Transverse colon (tissue), 4 donors: ENCODE measurements at places on chromosomes 5 and 9. TPM values are rescaled to one million over a fixed set of nuclear protein-coding genes. Genes with fewer than 3 reads are reported as not detected.

The PCDHB13 gene
- 2.6 TPM for total RNA-seq

The FCN2 gene
- total RNA-seq: not detected

The CDKN2AIPNL gene
- total RNA-seq: 3.2 TPM

GRCh38 chr5:114223866-114224265 lies 138.0 kb upstream of the KCNN2 start:
- no peak for DNase-seq

GRCh38 chr9:16221366-16221765 lies 649.1 kb downstream of the BNC2 start:
- DNase-seq: no peak

DNA sequence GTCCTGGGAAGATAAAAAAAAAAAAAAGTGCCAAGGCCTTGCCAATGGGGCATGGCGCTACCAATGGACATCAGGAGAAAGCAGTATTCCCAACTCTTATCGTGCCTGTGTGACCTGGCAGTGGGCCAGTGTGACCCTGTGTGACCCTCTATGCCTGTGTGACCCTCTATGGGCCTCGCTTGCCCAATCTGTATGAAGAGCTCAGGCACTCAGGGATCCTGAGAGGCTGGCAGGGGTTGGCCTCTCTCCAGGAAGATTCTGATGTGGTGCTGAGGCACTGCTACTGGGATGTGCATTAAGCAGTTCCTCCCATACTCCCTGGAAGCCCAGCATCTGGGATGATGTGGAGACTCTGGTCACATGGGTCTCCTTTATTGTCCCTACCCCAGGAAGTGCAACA lies 179.2 kb downstream of the MACROH2A1 start:
- DNase-seq: no peak

GRCh38 chr5:180070756-180071530 lies 616 bp downstream of the RNF130 start:
- DNase-seq: peak; percentile 33

- DNase-seq: no peak
Measured at GRCh38 chr5:57845025-57845424, 362.4 kb upstream of the ACTBL2 start.

- DNase-seq: no peak
Measured at GRCh38 chr9:114478871-114479270, 26.4 kb downstream of the WHRN start.

GRCh38 chr5:150085950-150086715 lies at the start of gene CSF1R:
Gene CSF1R (minus strand): TSS chr5:150086554. CDS start chr5:150086427, 127 bp downstream.
- DNase-seq: no peak

DNA sequence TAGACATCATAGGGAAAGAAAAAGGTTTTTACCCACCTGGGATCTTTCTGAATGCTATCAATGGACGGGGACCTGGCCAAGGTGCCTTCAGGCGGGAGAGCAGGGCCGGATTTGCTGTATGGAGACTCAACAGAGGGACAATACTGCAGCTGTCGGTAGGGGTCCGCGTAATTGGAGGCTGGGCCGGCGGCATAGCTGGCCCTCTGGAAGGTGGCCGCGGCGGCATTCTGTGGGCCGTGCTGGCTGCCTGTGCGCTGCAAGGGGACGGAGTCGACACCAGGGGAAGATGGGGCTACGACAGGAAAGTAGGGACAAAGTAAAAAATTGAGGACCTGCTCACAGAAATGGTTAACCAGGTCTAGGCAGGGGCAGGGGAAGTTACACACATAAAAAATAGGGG lies 557.9 kb downstream of the CTNND2 start:
- no peak for DNase-seq

GRCh38 chr5:149969181-149969930 lies 8.8 kb downstream of the SLC26A2 start:
- DNase-seq: no peak

DNA sequence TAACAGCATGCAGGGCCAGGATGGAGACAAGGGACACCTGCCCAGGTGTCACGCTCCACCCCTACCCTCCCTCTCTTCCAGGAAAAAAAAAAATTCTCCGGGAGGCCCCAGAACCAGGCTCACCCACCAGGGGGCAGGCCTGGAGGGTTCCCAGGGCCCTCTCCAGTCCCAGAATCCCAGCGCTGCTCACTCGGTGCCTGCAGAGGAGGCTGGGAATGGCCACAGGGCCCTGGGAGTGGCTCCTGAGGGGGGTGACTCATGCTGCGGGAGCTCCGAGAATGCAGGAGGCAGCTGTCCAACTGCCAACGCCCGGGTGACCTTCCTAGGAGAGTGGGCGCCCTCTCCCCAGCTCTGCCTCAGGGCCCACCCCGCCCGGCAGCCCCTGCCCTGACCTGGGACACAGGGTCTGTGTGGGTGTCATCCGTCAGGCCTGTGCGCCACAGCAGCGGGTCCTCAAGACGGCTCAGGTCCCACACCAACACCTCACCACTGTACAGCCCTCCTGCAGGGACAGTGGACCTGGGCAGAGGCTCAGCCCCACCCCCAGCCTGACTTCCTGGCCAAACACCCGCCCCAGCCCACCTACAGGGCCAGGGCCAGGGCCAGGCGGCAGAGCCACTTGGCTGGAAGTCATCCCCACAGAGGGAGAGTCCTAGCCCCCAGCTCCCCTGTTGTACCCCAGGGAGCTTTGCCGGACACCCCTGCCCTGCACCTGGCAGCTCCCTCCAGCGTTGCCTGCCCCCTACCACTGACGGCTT lies 21.2 kb downstream of the DYNC2I2 start:
- peak; percentile 91 for DNase-seq

GRCh38 chr9:123418506-123418905 lies 62.5 kb downstream of the CRB2 start:
- no peak for DNase-seq
